ENCODE measurements at places on chromosomes 11 and 22.
A peak's percentile ranks its signal among the peaks of the same experiment; 100 is the strongest.

DNA sequence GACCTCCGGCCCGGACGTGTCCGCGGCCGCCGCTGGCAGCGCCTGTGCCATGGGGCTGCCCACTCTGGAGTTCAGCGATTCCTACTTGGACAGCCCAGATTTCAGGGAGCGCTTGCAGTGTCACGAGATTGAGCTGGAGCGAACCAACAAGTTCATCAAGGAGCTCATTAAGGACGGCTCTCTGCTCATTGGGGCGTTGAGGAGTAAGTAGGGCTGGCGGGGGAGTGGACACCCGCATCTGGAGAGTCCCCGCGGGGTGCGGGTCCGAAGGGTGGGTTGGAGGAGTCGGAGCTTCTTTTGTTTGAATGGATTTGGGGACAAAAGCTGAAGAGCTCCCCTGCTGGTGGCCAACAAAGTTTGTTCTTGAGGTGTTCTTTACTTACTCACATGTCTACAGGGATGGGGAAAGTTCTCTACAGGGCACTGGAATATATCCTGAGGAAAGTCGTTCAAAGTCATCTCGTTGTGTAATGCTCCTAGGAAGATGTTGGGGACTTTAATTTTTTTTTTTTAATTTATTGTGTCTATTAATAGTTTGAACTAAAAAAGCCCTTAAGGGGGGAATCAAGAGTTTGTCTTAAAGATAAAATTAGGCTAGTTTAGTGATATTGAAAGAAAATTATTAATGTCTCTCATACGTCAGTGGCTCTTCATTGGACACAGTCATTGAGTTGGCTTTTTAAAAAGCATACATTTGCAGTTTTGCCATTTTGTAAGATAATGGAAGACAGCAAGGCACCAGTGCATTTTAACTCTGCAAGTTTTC lies 725 bp downstream of the ARHGAP42 start:
- DNase-seq: peak; percentile 14

GRCh38 chr11:115676206-115676605 lies 172.0 kb upstream of the CADM1 start:
- DNase-seq: no peak

- DNase-seq: no peak
Measured at GRCh38 chr22:31085493-31085824, 4.3 kb downstream of the SMTN start.

GRCh38 chr11:114209904-114210303 lies 86.3 kb upstream of the NNMT start:
- DNase-seq: no peak

- no peak for DNase-seq
Measured at GRCh38 chr11:76653012-76653673, 17.4 kb downstream of the LRRC32 start.

DNA sequence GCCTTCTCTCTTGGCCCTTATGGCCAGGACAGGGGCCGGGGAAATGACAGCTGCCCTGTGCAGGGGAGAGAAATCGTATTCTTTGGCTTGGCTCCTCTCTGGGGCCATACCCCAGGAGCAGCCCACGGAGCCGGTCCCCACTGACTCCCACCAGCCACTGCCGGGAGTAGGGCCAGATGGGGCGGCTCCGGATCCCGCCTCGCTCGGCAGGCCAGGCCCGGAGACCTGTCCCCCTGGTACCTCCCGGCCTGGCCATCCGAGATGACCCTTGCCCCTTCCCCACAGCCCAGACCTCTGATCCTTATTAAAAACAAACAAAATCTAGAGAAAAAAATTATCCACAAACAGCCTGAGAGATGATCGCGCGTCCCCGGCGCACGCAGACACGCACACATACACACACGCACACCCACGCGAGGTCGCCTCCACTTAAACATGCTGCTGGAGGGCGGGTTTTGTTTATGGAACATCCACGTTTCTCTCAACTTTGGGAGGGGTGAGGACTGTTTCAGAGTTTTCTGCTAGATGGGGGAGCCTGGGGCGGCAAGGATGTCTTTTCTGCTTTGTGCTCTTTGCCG lies 59.1 kb downstream of the IGLL1 start:
- peak; percentile 36 for DNase-seq

GRCh38 chr11:118957968-118958367 lies 1.9 kb downstream of the UPK2 start:
- DNase-seq: no peak

- no peak for DNase-seq
Measured at GRCh38 chr11:120219232-120219937, 8.6 kb downstream of the OAF start.

GRCh38 chr11:70509476-70509875 lies 111.1 kb downstream of the CTTN start:
- DNase-seq: no peak

- no peak for DNase-seq
Measured at GRCh38 chr11:131138731-131139130, 222.5 kb upstream of the SNX19 start.

- DNase-seq: no peak
Measured at GRCh38 chr11:102320679-102321078, 3.4 kb downstream of the BIRC3 start.

DNA sequence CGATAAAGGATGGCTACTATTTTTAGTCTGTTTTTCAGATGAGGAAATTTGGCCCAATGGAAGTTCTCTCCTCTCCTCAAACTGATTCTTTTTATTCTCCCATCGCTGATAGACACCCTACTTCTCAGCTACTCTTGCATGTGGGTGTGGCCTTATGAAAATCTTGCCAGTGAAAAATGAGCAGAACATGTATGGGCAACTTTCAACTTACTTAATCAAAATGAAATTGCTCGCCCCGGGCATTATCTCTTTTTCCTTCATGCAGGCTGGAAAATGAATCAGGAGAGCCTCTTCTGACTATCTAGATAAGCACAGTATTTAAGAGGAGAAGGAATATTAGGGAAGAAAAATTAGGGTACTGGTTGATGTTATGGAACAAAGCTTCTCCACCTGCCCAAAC lies 2354.7 kb upstream of the RAG2 start:
- DNase-seq: no peak

Data from C1 segment of cervical spinal cord (tissue), 14 donors.